Activated CD4-positive, alpha-beta memory T cell treated with anti-CD3 and anti-CD28 coated beads, Interleukin-2, amount 10 ng/mL, durations not matched to agents 7 days and 5 days (primary cell): ENCODE measurements at places on chromosomes 11 and 22.

GRCh38 chr22:37431801-37432707 lies 4.8 kb upstream of the ELFN2 start:
- peak; percentile 54 for DNase-seq

DNA sequence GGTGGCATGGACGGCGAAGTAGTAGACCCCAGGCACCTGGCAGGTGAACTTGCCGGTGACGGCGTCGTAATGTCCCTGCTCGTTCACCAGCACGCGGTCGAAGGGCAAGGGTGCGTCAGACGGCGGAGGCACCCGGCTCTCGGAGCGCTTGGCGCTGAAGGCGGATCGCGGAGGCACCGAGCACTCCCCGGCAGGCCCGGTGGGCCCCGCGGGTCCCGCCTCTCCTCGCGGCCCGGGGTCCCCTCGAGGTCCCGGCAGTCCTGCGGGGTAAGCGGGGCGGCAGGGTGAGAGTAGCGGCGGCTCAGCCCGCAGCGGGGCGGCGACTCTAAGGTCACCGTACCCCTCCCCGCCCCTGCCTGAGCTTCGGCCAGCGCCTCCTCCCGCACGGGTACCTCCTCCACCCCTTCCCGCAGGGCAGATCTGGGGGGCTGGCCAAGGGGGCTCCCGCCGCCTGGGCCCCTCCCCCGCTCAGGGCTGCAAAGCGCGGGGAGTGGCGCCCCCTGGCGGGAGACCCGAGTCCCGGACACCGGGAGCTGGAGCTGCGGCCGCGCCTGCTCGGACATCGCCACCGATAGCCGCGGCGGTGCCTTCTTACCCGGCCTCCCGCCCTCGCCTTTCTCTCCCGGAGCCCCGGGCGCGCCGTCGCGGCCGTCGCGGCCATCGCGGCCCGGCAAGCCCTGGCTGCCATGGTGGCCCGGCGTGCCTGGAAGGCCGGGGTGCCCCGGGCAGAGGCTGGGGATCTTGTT lies 921 bp downstream of the C1QTNF5 start:
- peak; percentile 47 for DNase-seq

- DNase-seq = no peak
These were observed 13.1 kb downstream of the UBASH3B start for GRCh38 chr11:122668562-122669090.

GRCh38 chr11:124194293-124195188 lies 11.4 kb downstream of the OR10D3 start:
- no peak for DNase-seq

GRCh38 chr11:28559492-28559891 lies 451.3 kb downstream of the METTL15 start:
- no peak for DNase-seq

DNA sequence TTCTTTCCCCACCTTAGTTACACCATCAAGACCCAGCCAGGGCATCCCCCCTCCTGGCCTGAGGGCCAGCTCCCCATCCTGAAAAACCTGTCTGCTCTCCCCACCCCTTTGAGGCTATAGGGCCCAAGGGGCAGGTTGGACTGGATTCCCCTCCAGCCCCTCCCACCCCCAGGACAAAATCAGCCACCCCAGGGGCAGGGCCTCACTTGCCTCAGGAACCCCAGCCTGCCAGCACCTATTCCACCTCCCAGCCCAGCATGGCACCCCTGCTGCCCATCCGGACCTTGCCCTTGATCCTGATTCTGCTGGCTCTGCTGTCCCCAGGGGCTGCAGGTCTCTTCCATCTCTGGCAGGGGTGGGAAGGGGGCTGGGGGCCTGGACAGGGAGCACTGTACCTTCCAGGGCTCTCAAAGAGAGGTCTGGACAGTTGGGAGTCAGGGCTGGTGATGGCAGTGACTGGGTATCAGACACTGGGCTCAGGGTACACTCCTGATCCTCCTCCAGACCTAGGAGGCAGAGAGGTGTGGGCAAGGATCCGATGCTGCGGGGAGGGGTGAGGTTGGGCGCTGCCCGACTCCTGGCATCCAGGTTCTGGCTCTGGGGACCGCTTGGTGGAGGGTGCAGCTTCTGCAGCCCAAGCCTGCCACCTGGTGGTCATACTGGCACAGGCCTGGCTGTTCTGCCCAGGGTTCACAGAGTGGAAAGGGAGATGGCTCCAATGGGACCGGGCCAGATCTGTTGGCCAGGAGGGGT lies at the start of gene UPK2:
Gene UPK2, plus strand, starts transcription at position 205 of the 753 bp plus-strand sequence. Its CDS starts 53 bp downstream, at position 258.
- DNase-seq = peak; percentile 89

DNA sequence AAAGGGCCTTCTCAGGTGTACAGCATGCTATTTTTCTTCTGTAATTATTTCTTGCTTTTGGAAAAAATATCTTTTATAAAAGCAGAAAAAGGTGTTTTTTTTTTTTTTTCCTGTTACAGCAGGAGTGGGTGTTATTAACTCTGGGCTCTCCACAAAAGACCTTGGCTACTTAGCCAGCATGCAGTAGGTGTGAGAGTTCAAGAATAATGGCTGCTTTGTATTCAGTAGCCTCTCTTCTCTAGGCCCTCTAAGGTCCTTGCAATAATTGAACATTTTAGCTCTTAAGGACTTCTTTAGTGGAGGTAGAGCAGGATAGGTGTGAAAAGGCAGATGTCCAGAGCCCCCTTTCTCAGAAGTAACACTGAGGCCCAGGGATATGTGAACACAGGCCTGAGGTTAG lies 3.4 kb downstream of the ELF5 start:
- DNase-seq = no peak

GRCh38 chr11:133966921-133967598 lies 10.3 kb upstream of the IGSF9B start:
- DNase-seq = peak; percentile 74

DNA sequence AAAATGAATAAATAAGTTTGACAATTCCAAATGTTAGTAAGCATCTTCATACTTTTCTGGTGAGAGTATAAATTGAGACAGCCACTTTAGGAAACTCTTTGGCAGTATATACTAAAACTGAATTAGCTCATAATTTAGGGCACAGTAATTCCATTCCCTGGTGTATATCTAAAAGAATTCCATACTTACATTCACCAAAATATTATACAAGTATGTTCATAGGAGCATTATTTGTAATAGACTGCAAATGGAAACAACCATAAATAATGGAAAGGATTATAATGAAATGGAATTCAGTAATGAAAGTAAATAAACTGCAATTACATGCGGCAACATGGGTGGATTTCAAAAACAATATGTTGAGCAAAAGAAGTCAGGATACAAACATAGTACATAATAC lies 315.8 kb upstream of the LRRC4C start:
- DNase-seq = no peak

DNA sequence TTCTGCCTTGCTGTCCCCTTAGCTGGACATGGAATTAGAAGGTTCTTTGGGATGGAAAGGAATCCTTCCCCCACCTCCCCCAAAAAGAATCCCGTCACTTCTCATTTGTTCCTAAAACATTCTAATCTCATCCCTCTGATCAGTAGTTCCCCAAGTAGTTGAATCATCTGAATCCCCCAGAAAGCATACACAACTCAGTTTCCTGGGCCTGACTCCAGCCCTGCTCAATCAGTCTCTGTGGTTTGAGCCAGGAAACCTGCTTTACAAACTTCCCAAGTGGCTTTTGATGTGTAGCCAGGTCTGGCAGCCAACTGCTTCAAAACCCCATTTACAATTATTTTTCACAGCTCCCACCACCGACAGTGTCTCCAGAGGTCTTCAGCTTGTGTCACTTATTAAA lies 20.2 kb downstream of the C22orf31 start:
- DNase-seq = no peak

GRCh38 chr11:57668434-57668782 lies 494 bp downstream of the ZDHHC5 start:
- DNase-seq = peak; percentile 58

- DNase-seq = no peak
These were observed 51.8 kb downstream of the MN1 start for GRCh38 chr22:27749597-27750225.

- peak; percentile 70 for DNase-seq
These were observed at the start of gene PHETA2 for GRCh38 chr22:42074132-42074811. TSS of gene PHETA2 (plus strand) at chr22:42074248. CDS start at chr22:42077294, 3,046 bp downstream.

DNA sequence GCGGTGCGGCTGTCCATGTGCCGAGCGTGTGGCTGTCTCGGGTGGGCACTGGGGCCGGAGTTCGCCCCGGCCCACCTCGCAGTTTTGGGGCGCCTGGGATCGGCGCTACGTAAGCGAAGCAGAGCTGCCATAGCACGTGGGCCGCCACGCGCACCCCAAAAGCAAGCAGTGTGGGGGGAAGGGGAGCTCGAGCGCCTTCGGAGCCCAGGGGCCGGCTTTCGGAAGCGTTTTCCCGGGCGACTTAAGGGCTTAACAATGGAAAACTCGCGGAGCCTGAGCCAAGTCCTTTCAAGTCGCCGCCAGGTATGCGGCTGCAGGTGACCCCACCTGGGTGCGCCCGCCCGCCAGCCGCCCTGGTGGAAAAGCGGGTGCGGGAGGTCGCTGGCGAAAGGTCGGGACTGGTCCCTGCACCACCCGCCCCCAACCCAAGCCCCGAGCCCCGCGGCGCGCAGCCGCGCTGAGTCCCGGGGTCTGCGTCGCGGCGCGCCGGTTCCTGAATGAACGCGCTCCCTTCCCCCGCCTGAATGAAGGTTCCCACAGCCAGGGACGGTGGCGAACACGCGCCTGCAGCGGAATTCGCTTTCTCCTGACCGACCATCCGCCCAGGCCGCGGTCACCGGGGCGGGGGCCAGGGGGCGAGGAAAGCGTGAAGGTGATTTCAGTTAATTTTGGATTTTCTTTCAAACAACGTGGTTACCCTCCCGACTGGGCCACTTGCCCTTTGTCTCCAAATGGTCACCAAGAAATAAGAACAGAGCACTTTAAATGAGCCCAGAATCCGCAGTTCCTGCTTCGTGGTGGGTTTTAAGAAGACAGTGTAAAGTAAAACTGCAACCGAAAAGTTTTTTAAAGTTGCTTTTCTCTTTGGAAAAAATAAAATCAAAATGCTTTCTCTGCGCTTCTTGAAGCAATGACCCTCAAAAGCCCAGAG lies 2.8 kb upstream of the CCND1 start:
- DNase-seq = no peak

GRCh38 chr22:42685941-42686653 lies 34.6 kb downstream of the A4GALT start:
- no peak for DNase-seq

DNA sequence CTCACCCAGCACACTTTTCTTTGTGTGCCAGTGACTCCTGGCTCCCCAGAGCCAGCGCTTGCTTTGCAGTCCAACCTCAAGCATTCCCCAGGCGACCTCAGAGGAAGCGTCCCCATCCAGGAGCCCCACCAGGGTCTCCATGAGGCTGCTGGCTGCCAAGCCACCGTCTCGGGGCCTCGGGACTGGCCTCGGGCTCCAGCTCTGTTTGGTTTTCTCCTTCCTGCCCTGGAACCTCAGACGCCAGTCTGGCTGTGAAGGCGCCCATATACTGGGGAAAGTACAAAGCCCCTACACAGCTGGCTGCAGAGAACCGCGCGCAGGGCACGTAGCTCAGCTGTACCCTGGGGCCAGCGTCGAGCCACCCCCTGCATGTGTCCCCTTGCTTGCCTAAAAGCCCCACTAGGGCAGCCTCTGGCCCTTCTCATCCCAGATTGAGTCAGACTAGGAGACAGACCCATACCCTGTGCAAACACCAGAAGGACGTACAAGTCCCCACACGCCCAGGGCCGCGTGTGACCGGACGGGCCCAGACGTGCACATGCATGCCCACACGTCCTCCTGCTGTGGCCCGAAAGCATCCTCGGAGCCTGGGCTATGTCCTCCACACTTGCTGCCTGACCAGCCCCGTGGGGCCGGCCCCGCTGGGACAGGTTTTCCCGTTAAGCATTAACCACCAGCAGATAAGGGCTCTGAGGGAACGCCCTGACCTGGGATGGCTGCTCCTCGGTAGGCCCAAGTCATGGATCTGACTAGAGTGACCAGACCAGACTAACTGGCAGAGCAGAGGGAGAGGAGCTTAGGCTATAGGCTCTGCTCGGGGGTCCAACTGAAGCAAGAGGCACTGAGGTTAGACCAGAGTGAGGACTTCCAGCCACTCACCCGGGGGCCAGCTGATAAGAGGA lies 4.2 kb upstream of the SYT8 start:
- no peak for DNase-seq

DNA sequence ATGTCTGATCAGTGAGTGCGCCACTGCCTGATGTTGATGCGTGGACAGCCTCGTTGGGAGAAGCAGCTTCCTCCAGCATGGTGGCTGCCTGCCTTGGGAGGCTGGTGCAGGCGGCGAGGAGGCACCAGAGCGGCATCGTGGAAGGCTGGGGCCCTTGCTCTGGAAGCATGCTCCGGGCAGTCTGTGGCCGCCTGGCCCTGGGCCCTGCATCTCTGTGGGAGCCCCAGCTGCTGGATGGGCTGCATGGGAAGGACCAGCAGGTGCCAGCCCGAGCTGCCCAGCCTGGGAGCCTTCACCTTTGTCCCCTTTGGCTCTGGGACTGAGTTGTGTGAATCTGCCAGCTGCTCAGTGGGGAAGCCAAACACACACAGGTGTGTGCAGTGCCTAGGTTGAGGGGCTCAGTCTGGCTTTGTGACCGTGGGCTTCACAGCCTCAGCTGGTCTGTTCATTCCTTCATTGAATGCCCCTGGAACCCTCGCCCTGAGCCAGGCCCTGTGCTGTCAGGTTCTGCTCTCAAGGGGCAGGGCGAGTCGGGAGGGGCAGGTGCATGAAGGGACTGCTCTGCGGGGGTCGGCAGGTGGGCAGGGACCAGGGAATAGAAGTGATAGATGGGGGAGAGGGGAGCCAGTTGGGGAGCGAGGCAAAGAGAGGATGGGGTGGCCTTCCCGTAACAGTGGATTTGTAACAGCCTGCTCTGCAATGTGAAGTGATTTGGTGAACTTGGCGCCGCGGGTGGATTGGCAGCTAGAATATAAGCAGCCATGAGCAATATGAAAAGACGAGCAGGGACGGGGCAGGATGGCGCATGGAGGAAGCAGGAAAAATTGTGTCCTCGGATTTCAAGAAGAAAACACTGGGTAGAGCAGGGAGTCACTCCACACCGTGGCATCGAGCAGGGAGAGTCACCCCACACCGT lies 354.2 kb downstream of the TBC1D22A start:
- DNase-seq = no peak

DNA sequence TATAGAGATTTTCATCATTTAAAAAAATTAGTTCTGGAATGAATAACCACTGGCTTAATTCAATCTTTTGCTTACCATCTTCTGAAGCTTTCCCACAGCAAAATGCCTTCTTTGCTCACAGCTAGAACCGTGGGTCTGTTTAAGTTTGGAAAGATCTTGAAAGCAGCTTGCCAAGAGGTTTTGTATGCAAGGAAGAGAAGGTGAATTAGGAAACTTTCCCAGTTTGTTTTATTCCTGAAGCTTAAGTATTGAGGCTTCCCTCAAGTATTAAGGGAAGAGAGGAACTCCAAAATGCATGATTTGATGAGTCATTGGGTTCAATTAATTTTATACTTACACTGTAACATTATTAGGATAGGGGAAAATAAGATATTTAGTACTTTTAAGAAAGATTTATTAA lies 1.9 kb upstream of the ARHGEF12 start:
- no peak for DNase-seq

DNA sequence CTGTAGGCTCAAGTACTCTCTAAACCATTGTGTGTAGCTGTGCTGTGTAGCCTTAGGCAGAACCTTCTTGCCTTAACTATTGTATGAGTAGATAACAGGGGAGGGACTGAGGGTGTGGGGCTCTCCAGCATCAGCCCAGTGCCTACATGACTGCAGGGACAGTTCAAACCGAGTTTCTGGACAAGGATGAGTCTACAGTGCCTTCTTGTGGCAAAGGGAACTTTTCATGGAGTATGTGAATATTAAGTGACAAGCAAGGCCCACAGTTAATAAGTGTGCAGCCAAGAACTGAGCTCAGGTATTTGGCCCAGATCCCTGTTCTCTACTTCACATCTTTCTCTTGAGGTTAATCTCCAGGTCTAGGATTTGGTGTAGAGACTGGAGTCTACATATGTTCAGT lies 424.4 kb upstream of the LARGE1 start:
- DNase-seq = no peak
